ENCODE measurements at places on chromosomes 11 and 22. TPM values are rescaled to one million over a fixed set of nuclear protein-coding genes. Genes with fewer than 3 reads are reported as not detected.

Gene HTR3A
- total RNA-seq = not detected

- no peak for DNase-seq
- no peaks in the 10 kb centered on the region for H3K4me1 ChIP-seq
- H3K36me3 ChIP-seq = no peaks in the 10 kb centered on the region
- no peak overlapping the region for H3K27ac ChIP-seq
- no peak overlapping the region for H3K4me3 ChIP-seq
- no peaks in the 10 kb centered on the region for H3K27me3 ChIP-seq
Measured at GRCh38 chr11:60821827-60822599, 19.9 kb upstream of the CCDC86 start.

- H3K36me3 ChIP-seq = peaks cover 28% of the 10 kb centered on the region
- no peak overlapping the region for H3K27ac ChIP-seq
Measured at GRCh38 chr11:4105916-4106315, 11.3 kb downstream of the RRM1 start.

GRCh38 chr11:67439321-67440228 is 2.1 kb upstream of the PTPRCAP start:
- no peaks in the 10 kb centered on the region for H3K27me3 ChIP-seq
- no peak for DNase-seq
- no peak overlapping the region for H3K4me3 ChIP-seq
- peak overlapping the region; percentile 64 for H3K27ac ChIP-seq
- peaks cover 9% of the 10 kb centered on the region for H3K4me1 ChIP-seq

- H3K36me3 ChIP-seq = peaks cover 5% of the 10 kb centered on the region
- peaks cover 9% of the 10 kb centered on the region for H3K27me3 ChIP-seq
- peaks cover 18% of the 10 kb centered on the region for H3K4me1 ChIP-seq
- H3K27ac ChIP-seq = peak overlapping the region; percentile 95
Measured at GRCh38 chr11:43644621-43645299, 35.8 kb upstream of the HSD17B12 start.

GRCh38 chr11:117879516-117880480 is 3.3 kb upstream of the FXYD6 start:
- no peak overlapping the region for H3K27ac ChIP-seq
- no peaks in the 10 kb centered on the region for H3K36me3 ChIP-seq
- no peak overlapping the region for H3K4me3 ChIP-seq
- H3K4me1 ChIP-seq = peaks cover 48% of the 10 kb centered on the region
- H3K27me3 ChIP-seq = peaks cover 34% of the 10 kb centered on the region
- peak; percentile 22 for DNase-seq

Gene OR4A47
- not detected for total RNA-seq

DNA sequence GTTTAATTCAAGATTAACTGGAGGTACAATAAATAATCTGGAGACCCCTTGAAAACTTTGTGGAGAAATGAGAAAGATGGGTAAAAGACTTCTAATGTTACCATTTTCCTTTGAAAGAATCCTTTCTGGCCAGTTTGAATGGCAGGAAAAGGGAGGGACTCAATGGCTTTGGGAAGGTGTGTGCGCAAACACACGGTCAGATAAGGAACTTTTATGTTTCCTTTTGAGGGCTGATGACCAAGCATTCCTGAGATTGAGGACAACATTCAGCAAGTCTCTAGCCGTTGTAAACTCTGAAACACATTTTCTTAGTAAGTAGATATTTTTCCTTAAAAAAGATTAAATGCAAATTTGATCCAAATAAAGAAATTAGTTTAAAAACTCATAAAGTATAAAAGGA is 909.7 kb upstream of the TENM4 start:
- H3K4me1 ChIP-seq = no peaks in the 10 kb centered on the region
- H3K27ac ChIP-seq = no peak overlapping the region
- H3K36me3 ChIP-seq = no peaks in the 10 kb centered on the region
- DNase-seq = no peak
- H3K4me3 ChIP-seq = no peak overlapping the region

Gene CTSC
- total RNA-seq = 233 TPM

Gene CDKN1C
- 132 TPM for total RNA-seq

- DNase-seq = no peak
- H3K4me3 ChIP-seq = no peak overlapping the region
- H3K27me3 ChIP-seq = no peaks in the 10 kb centered on the region
- peaks cover 8% of the 10 kb centered on the region for H3K36me3 ChIP-seq
- no peak overlapping the region for H3K27ac ChIP-seq
Measured at GRCh38 chr11:7545611-7546010, 31.8 kb downstream of the PPFIBP2 start.

Gene CAPN5
- 16.1 TPM for total RNA-seq

Gene ARHGAP8
- 166 TPM for total RNA-seq

DNA sequence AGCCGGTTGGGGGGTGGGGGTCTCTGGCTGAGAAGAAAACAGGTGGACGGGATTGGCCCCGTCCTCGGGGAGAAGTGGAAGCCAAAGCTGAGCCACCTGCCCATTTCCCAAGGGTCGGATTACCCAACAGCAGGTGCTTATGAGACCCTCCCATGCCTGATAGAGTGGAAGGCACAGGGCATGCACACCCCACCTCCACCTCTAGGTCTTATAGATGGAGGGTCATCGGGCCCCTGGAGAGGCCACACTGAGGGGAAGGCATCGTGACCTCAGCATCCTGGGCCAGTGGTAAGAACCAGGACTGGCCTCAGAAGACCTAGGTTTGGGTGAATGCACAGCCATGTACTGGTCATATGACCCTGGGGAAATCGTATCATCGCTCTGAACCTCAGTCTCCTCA is 85.9 kb downstream of the BUD13 start:
- peaks cover 17% of the 10 kb centered on the region for H3K4me1 ChIP-seq
- no peaks in the 10 kb centered on the region for H3K36me3 ChIP-seq
- no peak for DNase-seq
- peaks cover 7% of the 10 kb centered on the region for H3K27me3 ChIP-seq
